Endodermal cell (in vitro differentiated cells): ENCODE measurements at places on chromosomes 2 and 18. TPM values are rescaled to one million over a fixed set of nuclear protein-coding genes. Genes with fewer than 3 reads are reported as not detected.
A peak's percentile ranks its signal among the peaks of the same experiment; 100 is the strongest.

DNA sequence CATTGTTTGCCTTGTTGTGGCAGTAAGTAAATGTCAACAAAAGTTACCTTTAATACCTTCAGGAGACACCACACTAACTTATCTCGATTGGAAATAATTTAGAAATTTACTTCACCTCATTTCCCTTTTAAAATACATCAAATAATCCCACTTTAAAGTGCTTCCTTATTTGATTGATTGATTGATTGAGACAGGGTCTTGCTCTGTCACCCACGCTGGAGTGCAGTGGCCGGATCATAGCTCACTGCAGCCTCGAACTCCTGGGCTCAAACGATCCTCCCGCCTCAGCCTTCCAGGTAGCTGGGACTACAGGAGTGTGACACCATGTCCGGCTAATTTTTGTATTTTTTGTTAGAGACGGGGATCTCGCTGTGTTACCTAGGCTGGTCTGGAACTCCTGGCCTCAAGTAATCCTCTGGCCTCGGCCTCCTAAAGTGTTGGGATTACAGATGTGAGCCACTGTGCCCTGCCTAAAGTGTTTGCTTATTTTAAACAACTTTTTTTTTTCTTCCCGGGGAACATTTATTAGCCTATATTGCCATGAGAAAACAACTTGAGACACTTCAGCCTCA lies 12.0 kb upstream of the PAX3 start:
- no peak overlapping the region for H3K27ac ChIP-seq
- no peaks in the 10 kb centered on the region for H3K36me3 ChIP-seq
- peaks cover 5% of the 10 kb centered on the region for H3K4me1 ChIP-seq
- H3K4me3 ChIP-seq: no peak overlapping the region

DNA sequence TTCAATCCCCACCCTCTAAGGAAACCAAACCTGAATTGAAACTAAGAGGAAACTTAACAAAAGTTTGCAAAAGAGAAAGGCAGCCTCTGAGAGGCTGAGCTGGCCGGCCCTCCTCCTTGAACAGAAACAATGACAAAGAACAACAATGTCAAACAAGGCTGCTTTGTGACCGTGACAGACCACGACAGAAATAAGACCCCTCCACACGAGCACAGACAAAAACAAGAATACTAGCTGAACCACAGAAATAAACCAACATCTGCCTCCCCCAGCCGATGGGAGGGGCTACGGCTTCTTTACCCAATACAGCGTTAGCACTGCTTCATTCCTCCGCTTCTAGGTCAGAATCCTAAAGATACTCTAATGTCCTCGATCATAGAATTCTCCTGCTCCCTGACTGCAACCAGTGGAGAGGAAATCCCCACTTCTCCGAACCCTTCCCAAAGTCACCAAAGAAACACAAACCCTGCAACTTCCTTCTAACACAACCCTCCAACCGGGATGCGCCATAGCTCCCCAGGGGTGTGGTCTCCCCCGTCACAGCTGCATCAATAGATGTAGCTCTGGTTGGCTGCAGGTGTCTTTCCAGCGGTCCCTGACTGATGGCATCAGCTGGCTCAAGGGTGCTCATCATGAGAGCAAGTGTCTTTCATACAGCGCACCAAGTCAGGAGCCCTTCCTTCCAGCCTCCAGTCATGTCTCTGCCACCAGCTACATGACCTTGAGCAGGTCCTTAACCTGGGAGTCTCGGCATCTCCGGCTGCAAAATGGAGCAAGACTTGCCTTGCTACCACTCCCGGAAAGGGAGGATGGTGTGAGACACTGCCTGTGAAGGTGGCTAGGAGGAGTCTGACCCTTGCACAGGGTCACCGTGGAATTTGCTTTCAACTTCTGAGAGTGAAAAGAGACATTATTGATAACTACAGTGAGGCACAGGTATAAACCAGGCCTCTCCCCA lies 198.6 kb downstream of the HAUS1 start:
- DNase-seq: peak; percentile 2
- H3K27ac ChIP-seq: no peak overlapping the region
- no peaks in the 10 kb centered on the region for H3K4me1 ChIP-seq
- no peak overlapping the region for H3K4me3 ChIP-seq
- no peaks in the 10 kb centered on the region for H3K27me3 ChIP-seq
- H3K36me3 ChIP-seq: no peaks in the 10 kb centered on the region

DNA sequence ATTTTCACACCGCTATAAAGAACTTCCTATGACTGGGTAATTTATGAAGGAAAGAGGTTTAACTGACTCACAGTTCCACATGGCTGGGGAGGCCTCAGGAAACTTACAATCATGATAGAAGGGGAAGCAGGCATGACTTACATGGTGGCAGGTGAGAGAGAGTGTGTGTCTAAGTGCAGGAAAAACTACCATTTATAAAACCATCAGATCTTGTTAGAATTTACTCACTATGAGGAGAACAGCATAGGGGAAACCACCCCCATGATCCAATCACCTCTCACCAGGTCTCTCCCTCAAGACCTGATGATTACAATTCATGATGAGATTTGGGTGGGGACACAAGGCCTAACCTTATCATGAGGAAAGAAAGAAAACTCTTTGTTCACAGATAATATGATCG lies 174.6 kb downstream of the SRBD1 start:
- no peaks in the 10 kb centered on the region for H3K4me1 ChIP-seq
- no peak overlapping the region for H3K4me3 ChIP-seq
- no peak overlapping the region for H3K27ac ChIP-seq
- H3K36me3 ChIP-seq: peaks cover 9% of the 10 kb centered on the region

DNA sequence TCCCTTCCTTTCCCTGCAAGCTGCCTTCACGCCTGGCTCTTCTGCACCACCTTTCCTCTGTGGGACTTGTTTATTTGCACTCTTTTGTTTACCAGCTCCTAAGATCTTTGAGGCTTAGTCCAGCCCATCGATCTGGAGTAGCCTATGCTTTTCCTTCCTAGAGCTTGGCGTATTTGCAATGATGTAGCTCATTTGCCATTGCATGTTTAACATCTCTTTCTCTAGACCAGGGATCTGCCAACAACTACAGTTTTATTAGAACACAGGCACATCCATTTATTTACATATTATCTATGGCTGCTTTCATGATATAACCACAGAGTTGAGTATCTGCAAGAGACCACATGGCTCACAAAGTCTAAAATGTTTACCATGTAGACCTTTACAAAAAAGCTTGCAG lies 150.4 kb downstream of the RAPGEF4 start:
- no peak for DNase-seq
- no peaks in the 10 kb centered on the region for H3K4me1 ChIP-seq
- no peaks in the 10 kb centered on the region for H3K36me3 ChIP-seq
- H3K27me3 ChIP-seq: no peaks in the 10 kb centered on the region

GRCh38 chr2:85053802-85054201 lies 79.4 kb upstream of the TCF7L1 start:
- no peak overlapping the region for H3K27ac ChIP-seq
- H3K4me3 ChIP-seq: no peak overlapping the region
- no peaks in the 10 kb centered on the region for H3K4me1 ChIP-seq
- peaks cover 58% of the 10 kb centered on the region for H3K36me3 ChIP-seq
- DNase-seq: no peak

DNA sequence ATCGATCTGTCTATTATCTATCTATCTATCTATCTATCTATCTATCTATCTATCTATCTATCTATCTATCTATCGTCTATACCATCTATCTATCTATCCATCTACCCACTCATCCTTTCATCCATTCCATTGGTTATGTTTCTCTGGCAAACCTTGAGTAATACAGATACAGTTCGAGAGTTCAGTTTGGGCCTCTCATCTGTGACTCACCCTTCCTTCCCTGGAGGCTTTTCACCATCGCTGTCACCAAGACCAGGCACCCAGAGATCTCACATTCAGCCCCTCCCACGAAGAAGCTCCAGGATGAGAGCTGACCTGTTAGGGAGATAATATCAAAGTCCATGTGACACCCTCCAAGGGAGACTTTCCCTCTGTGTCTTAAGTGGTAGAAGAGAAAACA lies 164.1 kb upstream of the CELF4 start:
- no peak overlapping the region for H3K4me3 ChIP-seq
- H3K4me1 ChIP-seq: no peaks in the 10 kb centered on the region
- no peaks in the 10 kb centered on the region for H3K27me3 ChIP-seq
- DNase-seq: no peak
- H3K36me3 ChIP-seq: no peaks in the 10 kb centered on the region
- no peak overlapping the region for H3K27ac ChIP-seq

DNA sequence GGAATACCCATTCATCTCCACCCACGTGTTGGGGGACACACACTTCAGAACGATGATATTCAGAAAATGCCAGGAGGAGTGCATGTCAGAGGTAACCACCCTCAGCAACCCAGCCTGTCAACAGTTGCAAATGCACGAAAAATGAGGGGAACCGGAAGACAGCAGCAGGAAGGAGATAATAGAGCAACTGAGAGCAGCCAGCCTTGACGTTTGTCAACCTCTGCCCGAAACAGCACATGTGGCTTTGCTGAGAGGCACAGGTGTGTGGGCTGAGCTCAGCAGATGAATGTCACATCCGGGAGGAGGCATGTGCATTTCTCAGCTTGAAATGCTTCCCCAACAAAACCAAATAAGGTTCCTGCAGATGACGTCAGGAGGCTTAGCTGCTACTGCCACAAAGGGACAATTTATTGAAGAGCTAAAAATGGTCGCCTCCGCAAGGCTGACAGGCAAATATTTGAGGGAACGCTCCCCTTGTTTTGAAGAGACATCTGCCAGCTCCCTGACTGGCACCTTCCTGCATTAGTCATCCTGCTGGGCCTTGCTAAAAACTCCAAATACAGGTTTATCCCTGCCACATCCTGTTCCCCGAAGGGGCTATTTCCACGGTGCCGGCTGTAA lies 419.0 kb downstream of the NBAS start:
- peaks cover 7% of the 10 kb centered on the region for H3K4me1 ChIP-seq
- H3K27me3 ChIP-seq: no peaks in the 10 kb centered on the region
- no peak overlapping the region for H3K27ac ChIP-seq

DNA sequence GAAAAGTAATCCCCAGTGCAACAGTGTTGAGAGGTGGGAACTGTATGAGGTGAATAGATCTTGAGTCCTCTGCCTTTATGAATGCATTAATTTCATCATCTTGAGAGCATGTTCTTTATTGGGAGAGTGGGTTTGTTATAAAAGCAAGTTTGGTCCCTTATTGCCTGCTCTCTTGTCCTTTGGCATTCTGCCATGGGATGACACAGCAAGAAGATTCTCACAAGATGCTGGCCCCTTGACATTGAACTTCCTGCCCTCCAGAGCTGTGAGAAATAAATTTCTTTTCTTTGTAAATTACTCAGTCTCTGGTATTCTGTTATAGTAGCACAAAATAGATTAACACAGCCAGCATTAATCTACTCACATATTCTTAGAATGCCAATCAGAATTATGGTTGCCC lies 108.6 kb downstream of the EHBP1 start:
- no peak overlapping the region for H3K27ac ChIP-seq
- no peaks in the 10 kb centered on the region for H3K36me3 ChIP-seq
- no peak overlapping the region for H3K4me3 ChIP-seq
- H3K4me1 ChIP-seq: no peaks in the 10 kb centered on the region
- H3K27me3 ChIP-seq: no peaks in the 10 kb centered on the region

The ABCA12 gene
- total RNA-seq: 0.07 TPM in 1 of 3 replicates, not detected in the others

The APCDD1 gene
- total RNA-seq: 4.7 to 11.9 TPM (median 6.5 TPM) in 3 replicates
